Stimulated activated CD4-positive, alpha-beta T cell treated with anti-CD3 and anti-CD28 coated beads, Interleukin-1b, Interleukin-23, amount 100 ng/mL, for 48 hours (primary cell): ENCODE measurements at places on chromosomes 7 and 10.

DNA sequence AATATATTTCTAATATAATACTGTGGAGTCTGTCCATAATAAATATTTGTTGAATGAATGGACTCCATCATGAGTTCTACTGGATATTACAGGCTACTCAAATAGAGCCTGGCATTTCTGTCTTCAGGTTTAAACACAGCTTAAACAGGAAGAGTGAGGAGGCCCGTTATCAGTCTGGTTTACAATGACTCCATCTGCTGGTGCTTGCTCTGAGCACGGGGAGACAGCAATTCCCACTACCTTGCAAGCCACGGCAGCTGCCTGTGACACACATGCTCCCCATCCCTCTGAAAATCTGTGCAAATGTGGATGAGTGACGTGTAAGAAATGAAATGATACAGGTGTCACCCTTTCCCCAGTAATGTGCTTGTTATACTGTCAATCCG, 293.5 kb upstream of the IMMP2L start:
- no peak for DNase-seq

GRCh38 chr7:2313450-2314208, 612 bp downstream of the SNX8 start:
- DNase-seq: no peak

GRCh38 chr10:97163781-97164501, 21.8 kb downstream of the SLIT1 start:
- DNase-seq: no peak

DNA sequence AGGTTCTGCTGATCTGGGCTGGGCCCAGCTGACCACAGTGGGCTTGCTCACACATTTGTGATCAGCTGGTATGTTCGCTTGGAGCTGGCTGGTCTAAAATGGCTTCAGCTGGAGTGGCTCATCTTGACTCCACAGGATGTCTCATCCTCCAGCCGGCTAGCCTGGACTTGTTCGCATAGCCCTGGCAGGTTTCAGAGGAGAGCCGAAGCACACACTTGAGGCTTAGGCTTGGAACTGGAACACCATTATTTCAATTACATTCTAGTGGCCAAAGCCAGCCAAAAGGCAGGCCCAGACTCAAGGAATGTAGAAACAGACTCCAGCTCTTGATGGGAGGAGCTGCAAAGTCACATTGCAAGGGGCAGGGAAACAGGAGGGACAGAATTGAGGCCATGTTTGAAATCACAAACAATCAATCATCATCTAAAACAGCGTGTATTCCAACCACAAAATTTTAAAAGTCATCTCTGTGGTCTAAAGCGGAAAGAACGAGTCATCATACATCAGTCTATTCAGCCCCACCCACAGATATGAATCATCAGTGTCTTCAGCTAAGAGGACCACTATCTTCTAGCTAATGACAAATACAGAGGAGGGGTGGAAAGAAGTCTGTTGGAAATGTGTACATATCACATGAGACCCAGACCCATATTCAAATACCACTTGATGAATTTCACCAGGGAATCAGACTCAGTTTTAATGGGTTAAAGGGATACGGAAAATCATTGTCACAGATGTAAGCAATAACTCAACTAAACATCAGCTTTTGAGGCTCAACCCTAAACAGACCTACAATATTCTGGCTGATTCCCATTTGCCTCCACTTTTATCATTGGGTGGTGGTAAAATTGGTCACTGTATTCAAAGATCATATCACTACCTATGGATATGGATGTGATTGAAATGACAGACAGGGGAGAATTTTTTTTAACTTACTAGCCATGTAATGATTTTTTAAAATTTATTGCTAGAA, 139.0 kb upstream of the MKLN1 start:
- peak; percentile 55 for DNase-seq

- DNase-seq: no peak
These were observed 463.6 kb upstream of the FOXK1 start for GRCh38 chr7:4218481-4218880.

- DNase-seq: no peak
These were observed 108.9 kb downstream of the NKX6-2 start for GRCh38 chr10:132677096-132677472.

DNA sequence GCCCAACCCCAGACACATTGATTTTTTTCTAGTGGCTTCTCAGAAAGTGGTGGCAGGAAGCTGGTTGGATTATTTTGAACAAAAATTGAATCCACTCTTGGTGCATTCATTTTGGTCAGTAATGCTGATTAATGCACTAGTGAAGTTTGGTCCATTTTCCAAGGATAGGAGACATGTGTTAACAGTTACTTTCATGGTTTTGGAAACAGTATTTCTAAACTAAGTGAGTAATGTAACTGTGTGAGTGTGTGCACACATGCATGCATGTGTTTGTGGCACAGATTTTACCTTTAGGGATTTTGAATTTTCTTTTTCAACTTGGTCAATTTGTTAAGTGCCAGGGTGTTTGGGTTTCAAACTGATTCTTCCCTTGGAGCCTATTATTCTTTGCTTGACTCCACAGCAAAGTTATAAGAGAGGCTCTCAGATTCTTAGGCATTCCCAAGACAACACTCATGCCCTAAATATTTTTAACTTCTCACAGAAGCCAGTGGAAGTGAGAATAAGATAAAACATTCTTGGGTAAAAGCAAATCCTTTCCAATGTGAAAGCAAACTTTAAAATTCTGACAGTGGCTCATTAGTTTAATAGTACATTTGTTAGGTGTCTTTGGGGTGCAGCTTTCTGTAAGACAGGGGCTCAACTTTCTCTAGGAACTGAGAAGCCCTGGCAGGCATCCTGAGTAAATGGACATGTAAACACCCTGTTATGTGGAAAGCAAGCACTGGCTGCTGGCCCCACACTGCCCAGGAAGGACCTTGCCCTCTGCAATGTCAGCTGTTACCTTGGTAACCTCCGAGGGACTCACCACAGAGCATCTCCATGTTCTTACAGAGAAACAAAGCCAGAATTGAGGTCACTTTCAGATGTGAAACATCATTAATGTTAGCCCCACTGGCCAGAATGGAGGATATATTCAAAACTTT, 68.4 kb downstream of the ASAH2B start:
- DNase-seq: no peak

- no peak for DNase-seq
These were observed 4.0 kb upstream of the PKD1L1 start for GRCh38 chr7:47952224-47952623.

GRCh38 chr7:149716932-149717307, 56.5 kb downstream of the ZNF467 start:
- DNase-seq: no peak

GRCh38 chr10:89351412-89351779, 23.6 kb downstream of the IFIT3 start:
- no peak for DNase-seq

DNA sequence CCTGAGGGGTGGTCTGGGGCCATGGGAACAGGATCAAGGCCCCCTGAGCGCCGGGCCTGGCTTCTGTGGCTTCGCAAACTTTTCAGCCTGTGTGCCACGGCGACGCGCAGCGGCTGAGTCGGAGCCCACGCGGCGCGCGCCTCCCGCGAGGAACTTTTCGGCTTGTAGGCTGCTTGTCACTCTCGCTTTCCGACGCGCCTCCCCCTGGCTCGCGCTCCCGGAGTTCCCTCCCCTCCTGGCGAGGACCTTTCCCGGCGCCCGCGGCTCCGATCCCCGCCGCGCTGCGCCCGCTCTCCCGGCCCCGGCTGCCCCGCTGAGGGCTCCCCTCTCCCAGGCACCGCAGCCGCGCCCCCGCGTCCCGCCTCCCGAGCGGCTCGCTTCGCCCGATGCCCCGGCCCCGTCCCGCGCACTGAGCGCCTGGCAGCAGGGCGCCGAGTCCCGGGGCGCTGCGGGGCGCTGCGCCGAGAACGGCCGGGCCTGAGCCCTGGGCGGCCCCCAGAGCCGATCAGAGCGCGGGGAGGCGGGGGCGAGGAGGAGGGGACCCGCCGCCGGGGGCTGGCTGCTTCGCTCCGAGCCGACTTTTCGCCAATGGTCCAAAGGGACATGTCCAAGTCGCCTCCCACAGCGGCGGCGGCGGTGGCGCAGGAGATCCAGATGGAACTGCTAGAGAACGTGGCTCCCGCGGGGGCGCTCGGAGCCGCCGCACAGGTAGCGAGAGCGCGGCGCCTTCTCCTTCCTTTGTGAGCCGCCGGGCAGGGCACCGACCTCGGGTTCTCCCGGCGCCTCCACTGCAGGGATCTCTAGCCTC, at the start of gene CACNB2:
Gene CACNB2, plus strand, starts transcription at position 276 of the 808 bp plus-strand sequence.
- DNase-seq: no peak

DNA sequence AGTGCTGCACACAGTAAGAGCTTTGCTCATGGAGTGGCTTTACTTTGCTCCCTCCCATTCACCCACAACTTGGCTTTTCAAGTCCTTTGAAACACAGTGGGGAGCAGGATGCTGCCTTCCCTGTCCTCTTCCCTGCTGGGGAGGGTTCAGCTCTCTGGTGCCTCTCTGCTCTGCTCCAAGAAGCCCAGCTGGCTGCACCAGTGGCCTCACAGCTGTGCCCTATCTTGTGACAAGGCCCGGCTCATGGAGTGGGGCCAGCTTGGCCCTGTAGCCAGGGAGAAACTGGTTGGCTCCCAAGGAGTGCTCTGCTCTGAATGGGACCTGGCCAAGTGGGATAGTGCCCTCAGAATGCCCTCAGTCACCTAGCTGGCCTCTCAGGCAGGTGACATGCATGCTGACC, 212.3 kb upstream of the ZMIZ1 start:
- no peak for DNase-seq

DNA sequence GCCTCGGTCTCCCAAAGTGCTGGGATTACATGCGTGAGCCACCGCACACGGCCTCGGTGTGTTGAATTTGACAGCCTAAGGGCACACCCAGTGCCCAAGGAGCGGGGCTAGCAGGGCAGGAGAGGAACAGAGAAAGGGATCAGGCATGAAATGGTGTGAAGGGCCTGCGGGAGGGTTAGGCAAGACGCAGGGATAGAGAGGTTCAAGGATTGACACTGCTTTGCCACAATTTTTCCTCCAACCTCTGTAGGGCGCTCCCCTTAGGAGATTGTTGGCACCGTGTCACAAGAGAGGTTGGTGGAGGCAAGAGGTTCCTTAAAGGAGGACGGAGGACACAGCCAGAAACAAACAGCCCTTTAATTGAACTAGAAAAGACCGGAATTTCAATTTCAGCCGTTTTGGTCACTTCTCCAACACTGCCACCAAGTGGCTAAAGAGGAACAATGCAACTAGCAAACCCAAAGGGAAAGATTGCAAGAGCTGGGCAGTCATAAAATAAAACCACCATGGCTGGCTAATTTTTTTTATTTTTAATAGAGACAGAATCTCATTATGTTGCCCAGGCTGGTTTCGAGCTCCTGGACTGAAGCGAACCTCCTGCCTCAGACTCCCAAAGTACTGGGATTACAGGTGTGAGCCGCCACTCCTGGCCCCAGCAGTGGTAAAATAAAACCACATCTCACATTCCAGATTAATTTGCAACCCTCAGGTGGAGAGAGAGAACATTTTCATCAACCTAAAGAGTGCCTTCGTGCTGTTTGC, 6.9 kb upstream of the CREB3L2 start:
- peak; percentile 19 for DNase-seq

GRCh38 chr10:83988435-83988834, 150.9 kb upstream of the GHITM start:
- no peak for DNase-seq

DNA sequence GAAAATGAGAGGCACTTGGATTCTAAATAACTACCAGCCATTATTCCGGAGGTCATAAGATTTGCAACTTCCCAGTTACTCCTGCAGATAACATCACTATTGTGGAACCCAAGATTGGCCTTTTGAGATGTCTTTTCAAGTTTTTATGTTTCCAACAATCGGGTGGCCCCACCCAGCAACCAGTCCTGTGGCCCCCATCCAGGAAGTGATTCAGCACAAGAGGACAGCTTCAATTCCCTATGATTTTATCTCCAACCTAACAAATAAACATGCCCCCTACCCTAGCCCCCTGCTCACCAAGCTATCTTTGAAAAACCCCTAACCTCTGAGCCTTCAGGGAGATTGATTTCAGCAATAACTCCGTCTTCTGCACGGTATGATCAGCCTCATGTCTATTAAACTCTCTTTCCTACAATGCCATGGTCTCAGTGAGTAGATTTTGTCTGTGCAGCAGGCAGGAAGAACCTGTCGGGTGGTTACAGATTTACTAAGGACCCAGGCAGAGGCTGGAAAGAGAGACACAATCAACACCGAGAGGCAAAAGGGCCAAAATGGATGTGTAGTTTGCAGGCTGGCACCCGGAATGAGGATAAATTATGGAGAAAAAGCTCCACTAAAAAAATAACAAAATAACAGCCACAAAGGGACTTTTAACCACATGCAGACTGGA, 83.9 kb upstream of the UNC5B start:
- no peak for DNase-seq

GRCh38 chr10:131561897-131562296, 250.4 kb upstream of the TCERG1L start:
- no peak for DNase-seq

DNA sequence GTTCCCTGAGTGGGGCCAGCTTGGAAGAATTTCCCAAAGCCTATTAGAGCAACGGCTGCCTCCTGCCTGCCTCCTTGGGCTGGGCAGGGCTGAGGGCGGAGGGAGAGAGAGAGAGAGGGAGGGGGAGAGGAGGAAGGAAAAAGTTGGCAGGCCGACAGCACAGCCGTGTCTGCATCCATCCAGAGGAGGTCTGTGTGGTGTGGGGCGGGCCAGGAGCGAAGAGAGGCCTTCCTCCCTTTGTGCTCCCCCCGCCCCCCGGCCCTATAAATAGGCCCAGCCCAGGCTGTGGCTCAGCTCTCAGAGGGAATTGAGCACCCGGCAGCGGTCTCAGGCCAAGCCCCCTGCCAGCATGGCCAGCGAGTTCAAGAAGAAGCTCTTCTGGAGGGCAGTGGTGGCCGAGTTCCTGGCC, at the start of gene AQP1:
Gene AQP1, plus strand, starts transcription at position 293 of the 409 bp plus-strand sequence. Its CDS starts 57 bp downstream, at position 350.
- no peak for DNase-seq

DNA sequence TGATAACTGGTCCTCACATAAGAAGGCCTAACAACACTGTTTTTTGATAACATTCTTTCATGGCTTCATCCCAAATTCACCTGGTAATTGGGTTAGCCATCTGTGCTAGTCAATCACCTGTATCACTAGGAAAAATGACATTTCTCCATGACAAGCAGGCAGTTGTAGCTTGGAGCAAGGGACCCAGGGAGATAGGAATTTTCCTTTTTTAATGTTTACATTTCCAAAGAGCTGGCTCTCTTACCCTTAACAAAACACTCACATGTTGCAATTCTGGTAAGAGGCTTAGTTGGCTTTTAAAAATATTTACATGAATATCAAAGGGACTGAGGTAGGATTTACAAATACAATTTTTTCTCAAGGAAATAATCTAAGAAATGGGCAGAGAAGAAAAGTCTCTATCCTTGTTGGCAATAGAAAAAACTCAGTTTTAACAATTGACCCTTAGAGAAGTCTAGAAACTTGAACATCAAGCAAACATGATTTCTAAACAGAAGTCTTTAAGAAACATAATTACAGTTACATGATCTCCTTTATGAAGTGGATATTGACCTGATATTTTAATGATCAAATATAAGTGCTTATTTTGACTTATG, 16.1 kb upstream of the AKR1C1 start:
- DNase-seq: no peak

- DNase-seq: no peak
These were observed 3.6 kb upstream of the GIMAP5 start for GRCh38 chr7:150733482-150734095.

GRCh38 chr10:7048061-7048460, 362.8 kb downstream of the SFMBT2 start:
- no peak for DNase-seq
